ENCODE measurements at places on chromosomes 11 and 22.
A peak's percentile ranks its signal among the peaks of the same experiment; 100 is the strongest.

- no peak for DNase-seq
These were observed 78.3 kb downstream of the RNF169 start for GRCh38 chr11:74826901-74827300.

- DNase-seq, result no peak
These were observed 111.2 kb downstream of the SLC1A2 start for GRCh38 chr11:35308157-35308556.

DNA sequence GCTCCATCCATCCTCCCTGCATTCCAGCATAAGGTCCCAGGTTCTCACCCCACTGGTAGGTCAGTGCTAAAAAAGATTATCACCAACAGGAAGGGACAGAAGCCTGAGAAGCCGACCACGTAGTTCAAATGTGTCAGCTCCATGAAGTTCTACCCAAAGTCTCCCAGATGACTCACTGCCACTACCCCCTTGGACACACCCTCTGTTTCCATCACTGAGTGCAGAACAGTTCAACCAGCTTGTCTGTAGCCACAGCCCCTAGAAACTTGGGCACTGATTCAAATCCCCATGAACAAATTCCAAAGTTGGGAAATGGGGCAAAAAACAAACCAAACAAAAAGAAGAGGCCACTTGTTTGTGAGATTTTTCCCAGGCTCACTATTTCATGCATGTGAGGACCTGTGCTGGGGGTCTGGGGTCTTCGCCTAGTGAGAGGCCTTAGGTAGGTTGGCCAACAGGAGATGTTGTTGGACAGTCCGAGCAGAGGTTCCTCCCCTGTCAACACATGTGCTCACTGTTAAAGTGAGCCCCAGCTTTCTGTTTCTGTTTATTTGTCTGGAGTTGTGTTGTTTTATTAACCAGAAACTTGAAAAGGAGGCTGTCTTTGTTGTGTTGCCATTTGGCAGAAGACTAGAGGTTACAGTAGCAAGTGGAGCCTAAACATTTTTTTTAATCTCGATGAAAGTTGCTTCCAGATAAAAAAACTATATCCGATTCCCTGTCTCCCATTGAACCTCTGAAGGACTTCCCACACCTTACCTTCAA, 24.2 kb upstream of the FLI1 start:
- DNase-seq, result no peak

DNA sequence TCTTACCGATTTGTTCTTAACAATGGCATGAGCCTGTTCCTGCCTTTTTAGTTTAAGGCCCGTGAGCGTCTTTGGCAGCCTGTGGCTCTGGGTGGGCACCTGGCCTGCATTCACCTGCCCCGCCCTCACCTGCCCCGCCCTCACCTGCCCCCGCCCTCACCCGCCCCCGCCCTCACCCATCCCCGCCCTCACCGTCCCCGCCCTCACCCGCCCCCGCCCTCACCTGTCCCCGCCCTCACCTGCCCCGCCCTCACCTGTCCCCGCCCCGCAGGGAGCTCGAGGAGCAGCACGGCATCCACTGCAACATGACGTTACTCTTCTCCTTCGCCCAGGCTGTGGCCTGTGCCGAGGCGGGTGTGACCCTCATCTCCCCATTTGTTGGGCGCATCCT, 14.2 kb downstream of the GATD1 start:
- DNase-seq, result no peak

GRCh38 chr11:115665958-115666357, 161.7 kb upstream of the CADM1 start:
- DNase-seq, result no peak

- no peak for DNase-seq
These were observed 1091.9 kb upstream of the TENM4 start for GRCh38 chr11:80532633-80533232.

DNA sequence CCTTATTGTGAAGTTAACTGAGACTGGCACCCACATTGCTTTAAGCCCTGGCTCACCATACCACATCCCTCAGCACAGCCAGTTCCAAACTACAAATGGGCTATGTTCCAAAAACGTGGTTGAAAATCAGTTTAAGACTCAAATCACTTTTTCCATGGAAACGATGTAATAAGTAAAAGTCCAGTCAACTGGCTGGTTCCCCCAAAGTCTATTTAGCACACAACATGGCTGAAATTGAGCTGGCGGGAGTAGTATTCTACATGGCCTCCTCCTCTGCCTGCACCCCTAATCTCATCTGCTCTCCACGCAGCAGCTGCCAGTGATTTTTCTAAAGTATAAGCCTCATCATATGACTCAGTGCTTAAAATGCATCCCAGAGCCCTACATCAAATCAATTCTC, 40.9 kb upstream of the BIRC3 start:
- no peak for DNase-seq

DNA sequence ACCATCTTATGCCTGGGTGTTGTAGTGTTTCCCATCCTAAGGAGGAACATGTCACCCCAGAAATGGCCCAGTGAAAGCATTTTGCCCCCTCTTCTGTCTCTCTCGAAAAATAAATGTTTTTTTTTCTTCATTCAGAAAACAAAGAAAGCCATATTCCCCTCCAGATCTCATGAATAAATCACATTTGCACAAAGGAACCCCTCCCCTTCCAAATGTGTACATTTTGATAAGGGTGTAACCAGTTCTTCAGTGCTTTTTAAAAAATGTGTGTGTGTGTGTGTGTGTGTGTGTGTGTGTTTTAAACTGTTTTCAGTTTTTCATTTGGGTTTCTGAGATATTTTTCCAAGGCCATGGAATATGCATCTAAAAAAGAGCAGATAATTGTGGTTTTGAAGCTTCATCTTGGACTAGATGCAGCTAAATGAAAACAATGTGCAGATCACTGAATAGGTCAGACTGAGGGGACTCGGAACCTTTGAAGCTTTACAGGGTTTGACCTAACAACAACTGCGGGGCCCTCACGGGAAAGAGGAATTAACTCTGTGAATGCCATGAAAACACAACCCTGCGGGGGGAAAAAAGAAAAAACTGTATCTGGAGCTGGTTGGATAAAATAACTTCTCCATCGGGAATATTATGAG, 76.4 kb downstream of the YAP1 start:
- DNase-seq, result no peak

- DNase-seq, result no peak
These were observed 793.6 kb downstream of the DLG2 start for GRCh38 chr11:84833488-84834088.

- no peak for DNase-seq
These were observed 7.0 kb upstream of the LYVE1 start for GRCh38 chr11:10575346-10576034.

DNA sequence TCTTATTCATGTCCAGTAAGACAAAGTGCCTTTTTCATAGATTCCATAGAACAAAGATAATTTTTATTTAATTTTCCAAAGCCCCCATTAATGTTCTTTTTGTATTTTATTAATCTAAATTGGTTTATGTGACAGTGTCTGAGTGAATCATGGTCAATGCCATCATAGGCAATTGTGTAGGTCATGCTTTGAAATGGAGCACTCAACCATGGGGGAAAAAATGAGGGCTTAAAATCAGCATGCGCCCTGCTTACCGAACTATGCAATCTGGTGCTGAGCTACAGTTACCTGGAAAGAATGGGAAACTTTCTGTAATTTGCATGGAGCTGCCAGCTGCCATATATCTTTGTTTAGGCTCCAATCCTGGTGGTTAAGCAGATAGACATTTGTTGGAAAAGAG, 28.4 kb upstream of the RAB38 start:
- DNase-seq, result no peak

- peak; percentile 45 for DNase-seq
These were observed 3.8 kb upstream of the GGA1 start for GRCh38 chr22:37604875-37605274.

GRCh38 chr11:61701242-61701886, 21.2 kb downstream of the DAGLA start:
- no peak for DNase-seq

DNA sequence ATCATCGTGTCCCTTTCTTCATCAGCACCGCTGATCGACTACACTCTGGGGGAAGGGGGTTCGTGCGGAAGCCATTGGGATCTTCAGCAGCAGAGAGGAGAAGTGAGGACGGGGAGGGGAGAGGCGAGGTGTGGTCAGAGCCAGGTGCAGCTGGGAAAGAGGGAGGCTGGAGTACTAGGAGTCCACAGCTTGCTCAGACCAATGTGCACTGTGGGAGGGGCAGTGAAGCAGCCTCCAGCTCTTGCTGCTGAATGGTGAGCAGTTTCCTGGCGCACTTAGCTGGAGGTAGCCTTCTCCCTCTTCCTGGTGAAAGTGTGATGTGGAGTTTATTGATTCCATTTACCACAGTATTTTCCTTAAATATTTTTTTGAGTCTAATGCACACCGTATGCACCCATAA, 99.0 kb upstream of the NECTIN1 start:
- DNase-seq, result no peak

GRCh38 chr22:34696557-34696956, 369.4 kb upstream of the ISX start:
- DNase-seq, result no peak

- no peak for DNase-seq
These were observed 1.0 kb downstream of the C11orf91 start for GRCh38 chr11:33699515-33700062.

GRCh38 chr11:96145163-96145585, 197.8 kb downstream of the MAML2 start:
- DNase-seq, result no peak

All from activated T-helper 1 cell treated with Interleukin-2 at 50 U/mL for 16 hours (primary cell).